ENCODE measurements at places on chromosomes 3 and 15.

- no peak for DNase-seq
Observed at GRCh38 chr15:80695099-80695910, at the start of gene ABHD17C. Gene ABHD17C, plus strand, starts transcription at chr15:80695310. Its CDS starts 120 bp downstream, at chr15:80695430.

GRCh38 chr15:64767203-64767602 lies 8.2 kb downstream of the RBPMS2 start:
- DNase-seq: no peak

DNA sequence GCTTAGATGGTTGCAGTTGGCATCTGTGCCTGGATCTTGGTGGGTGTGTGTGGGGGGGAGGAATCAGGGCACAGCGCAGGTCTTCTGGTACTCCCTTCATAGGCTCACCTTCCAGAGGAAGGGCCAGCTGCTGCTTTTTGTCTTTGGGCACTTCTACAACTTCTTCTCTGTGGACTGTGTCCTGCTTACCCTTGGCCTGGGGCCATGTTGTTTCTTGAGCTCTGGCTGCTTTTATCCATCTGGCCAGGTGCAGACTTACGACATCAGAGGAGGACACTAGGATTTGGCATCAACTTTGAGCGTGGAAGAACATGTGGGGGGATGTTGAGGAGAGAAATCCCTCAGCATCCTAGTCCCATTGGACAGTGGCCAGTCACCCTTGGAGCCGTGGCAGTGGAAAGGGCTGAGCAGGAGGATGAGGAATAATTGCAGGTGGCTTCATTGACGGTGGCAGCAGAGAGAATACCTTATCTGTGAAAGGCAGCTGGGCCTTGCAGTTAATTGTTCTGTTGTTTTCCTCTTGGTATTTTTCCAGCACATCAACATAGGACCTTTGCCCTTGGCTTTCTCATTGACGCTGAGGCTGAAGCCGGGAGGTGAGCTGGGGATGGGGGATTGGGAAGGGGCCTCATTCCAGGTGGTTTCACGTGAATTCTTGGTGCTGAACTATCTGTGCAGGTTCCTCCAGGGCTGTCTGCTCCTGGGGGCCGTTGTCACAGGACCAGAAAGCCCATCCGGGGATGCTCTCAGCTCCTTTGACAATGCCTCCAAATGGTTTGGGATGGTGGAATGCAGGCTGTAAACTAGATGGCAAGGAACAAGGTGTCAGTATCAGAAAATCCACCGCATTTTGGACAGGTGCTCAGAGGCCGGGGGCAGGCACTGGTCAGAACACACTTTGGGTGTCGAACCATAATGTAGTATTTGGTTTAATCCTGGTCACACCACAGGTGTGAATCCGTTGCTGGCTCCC lies 9.7 kb downstream of the EPHB1 start:
- no peak for DNase-seq

- DNase-seq: no peak
Observed at GRCh38 chr15:72178976-72179585, 18.5 kb downstream of the GRAMD2A start.

DNA sequence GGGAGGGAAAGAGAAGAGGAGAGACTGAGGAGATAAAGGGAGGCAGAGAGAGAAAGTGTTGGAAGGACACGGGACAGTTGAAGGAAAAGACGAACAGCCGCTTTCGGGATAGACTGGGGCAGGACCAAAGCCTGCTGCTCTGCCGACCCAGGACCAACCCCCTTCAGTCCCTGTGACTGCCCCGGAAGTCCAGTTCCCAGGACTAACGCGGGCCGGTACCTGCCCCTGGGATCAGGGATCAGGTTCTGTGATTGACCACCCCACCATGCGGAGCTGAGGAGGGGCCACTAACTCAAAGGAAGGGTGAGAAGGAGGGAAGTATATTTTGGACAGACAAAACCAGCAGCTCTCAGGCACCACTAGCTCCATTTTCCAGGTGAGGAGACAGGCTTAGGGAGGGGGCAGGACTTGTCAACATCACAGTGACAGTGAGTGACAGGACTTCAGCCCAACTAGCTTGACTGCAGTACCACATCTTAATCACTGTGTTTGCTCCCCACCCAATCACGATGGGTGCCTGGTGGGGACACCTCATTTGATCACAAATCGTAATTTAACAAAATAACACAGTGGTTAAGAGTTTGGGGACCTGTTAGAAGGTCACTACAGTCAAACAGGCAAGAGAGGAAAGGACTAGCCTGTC lies 9.8 kb upstream of the EPHB3 start:
- no peak for DNase-seq

DNA sequence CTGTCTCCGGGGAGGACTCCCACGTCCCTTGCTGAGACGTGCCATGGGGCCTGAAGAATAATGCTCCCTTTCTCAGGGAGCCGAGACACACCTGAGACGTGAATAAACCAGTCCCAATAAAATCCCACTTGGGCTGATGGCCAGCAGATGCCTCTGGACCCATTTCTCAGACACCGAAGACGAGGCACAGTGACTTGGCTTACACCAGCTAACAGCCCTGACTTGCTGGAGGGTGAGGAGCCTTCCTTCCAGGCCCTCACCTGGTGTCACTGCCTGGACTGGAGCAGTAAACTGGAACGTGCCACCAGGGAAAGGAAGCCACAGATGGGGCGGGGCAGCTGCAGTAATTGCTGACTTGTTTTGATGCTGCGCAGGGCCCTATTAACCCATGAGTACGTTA lies 189.7 kb downstream of the PDZRN3 start:
- DNase-seq: no peak

DNA sequence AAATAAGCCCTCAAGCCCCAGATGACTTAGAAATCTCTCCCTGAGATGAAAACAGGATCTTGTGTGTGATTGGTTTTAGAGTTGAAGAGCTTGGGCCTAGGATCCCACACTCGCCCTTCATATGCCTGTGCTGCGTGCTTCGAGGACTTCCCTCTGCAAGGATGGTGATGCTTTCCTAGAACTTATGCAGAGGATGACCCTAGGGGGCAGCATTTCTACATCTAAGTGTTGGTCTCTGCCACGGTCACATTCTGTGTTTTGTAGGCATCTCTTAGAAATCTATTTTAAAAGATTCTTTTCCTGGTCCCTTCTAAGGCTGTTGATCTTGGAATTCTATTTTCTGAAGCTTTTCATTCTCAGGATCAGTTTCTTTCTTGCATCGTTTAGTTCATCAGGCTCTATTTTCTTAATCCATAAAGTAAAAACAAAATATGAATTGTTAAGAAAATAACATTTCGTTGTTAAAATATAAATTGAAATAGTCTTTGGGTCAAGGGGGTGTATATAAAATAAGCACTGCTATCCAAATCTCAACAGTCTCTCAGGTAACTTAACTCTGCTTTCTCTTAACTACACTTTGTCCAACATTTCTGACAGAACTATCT lies 45.7 kb downstream of the WDR76 start:
- DNase-seq: no peak

DNA sequence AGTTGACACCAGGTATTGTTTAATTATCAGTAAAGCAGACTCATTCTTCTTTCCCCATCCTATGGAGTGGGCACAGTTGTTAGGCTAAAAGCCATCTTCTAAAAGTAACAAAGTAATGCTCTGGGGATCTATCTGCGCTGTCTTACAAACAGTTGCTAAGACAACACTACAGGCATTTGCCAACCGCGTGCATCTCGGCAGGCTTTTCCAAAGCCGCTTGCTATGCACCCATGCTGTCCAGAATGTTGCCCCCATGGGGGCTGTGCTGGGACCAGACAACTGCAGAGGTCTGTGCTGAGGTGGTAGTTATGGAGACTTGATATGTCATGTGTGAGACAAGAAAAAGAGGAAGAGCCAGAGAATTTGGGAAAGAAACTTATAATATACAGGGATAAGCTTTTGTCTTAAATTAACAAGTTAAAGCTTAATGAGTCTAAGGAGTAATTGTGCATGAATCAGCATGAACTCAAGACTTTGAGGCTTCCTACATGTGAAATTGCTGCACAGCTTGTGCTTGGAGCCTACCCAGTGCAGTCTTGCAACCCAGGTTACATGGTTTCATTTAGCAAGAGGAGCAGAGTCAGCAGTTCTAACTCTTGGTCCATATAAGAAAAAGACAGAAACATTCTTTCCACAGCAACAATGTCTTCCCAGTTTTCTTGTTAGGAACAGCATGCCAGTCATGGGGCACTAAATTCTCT lies 38.9 kb upstream of the DCLK3 start:
- no peak for DNase-seq

Measured in esophagus squamous epithelium (tissue), 5 donors.